ENCODE measurements at places on chromosomes 3 and 15.
A peak's percentile ranks its signal among the peaks of the same experiment; 100 is the strongest.

DNA sequence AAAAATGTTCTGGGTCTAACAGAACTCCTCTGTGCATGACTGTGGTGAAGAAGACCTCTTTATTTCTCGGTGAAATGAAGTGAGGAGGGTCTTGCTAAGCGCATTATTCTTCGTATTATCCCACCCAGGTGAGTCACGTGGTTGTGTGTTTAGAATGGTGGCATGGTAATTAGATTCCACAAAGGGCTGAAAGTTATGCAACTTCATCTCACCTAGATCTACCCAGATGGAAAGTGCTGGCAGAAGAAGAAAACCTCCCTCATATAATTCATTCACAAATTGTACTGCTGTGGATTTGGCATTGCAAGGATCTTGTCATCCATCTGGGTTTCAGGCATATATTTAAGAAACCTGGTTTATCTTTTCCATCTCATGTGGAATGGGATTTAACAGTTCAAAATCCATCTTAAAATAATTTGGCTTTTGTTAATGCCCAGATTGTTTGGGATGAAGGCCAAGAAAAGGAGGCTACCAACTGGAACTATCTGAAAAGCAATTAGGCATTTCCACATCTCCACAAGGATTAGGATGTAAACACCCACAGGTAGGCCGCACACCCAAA, 175.3 kb downstream of the PLCL2 start:
- no peak for DNase-seq

GRCh38 chr15:80929689-80930088, 59.9 kb downstream of the MESD start:
- DNase-seq, result no peak

DNA sequence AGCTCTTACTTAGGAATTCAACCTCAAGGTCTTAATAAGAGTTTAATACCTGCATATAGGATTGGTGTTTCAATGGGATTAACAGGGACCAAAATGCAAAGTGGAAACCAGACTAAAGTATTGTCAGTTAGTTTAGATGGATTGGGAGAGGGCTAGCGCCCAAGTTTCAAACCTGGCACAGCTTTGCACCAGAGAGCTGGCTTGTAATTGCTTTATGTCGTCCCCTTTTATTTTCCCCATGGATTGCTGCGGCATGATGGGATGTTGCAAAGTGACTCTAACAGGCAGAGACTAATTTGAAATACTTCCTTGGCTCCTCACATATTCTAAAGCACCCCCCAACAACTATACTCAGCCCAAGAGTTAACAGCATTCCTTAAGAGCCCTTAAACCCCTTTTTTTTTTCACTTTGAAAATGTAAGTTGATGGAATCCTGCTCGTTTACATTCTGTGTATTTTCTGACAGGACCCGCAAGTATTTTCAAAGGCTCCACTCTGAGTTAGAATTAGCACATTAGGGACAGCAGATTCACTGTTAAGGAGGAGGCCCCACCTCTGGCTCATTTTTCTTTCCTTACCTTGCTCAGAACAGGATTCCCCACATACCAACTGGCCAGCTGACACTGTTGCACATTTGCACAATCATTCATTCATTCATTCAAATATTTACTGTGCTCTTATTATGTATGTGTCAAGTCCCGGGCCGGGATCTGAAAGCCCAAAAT, 214.2 kb downstream of the ERC2 start:
- no peak for DNase-seq

- no peak for DNase-seq
Observed at GRCh38 chr15:62323353-62323890, 158.3 kb upstream of the C2CD4B start.

GRCh38 chr15:73753250-73754130, at the start of gene INSYN1:
Gene INSYN1, minus strand, starts transcription at chr15:73753351. Its CDS starts 2,221 bp downstream, at chr15:73751130.
- no peak for DNase-seq

GRCh38 chr3:170714562-170715535, 129.0 kb upstream of the SLC7A14 start:
- DNase-seq, result no peak

- no peak for DNase-seq
Observed at GRCh38 chr3:147513785-147514184, 104.6 kb downstream of the ZIC1 start.

DNA sequence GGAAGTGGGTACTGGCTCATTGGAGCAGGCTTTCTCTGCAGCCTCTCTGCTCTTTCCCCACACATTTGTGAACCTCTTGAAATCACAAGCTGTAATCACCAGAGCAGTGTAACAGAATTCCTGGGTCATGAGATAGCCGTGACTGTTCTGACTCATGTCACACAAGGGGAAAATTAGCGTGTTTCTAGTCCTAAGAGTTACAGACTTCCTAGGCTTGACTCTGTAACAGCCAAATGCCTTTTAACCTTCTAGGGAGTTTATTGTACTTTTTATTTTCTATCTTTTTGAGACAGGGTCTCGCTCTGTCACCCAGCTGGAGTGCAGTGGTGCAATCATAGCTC, 54.7 kb upstream of the TRAK1 start:
- DNase-seq, result peak; percentile 80

DNA sequence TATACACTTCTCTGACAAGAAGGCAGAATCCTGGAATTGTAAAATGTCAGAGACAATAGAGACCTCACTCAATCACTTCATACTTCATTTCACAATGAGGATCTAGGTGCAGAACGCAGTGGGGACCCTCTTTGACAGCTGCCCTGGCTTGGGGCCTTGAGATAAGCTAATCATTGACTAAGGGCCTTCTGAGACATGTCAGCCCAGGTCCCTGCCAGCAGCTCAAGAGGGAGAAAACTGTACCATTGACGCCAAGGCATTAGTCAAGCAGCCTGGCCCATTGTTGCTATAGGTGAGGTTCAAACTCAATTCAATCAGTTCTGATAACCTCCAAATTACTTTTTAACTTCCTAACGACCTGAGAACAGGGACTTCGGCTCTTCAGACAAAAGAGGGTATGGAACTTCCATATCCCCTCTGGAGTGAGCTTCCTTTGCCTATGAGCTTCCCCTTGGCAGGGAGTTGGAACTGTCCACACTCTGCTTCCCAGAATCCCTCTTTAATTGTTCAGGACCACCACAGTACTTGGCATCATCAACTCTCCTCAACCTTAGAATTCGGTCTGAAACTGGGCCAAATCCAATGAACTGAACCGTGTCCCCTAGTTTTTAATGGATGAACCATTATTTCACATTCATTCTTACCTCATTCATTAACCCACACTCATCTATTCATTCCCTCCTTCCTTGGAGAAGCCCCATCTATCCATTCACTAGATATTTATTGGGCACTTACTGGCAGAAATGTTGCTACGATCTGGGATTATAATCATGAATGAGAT, 1.5 kb upstream of the CYP8B1 start:
- no peak for DNase-seq

- DNase-seq, result no peak
Observed at GRCh38 chr3:23735062-23735461, 70.7 kb upstream of the UBE2E1 start.

- DNase-seq, result no peak
Observed at GRCh38 chr3:97359977-97360376, 404.6 kb upstream of the ARL6 start.

- DNase-seq, result no peak
Observed at GRCh38 chr3:29335943-29336342, 55.1 kb downstream of the RBMS3 start.

DNA sequence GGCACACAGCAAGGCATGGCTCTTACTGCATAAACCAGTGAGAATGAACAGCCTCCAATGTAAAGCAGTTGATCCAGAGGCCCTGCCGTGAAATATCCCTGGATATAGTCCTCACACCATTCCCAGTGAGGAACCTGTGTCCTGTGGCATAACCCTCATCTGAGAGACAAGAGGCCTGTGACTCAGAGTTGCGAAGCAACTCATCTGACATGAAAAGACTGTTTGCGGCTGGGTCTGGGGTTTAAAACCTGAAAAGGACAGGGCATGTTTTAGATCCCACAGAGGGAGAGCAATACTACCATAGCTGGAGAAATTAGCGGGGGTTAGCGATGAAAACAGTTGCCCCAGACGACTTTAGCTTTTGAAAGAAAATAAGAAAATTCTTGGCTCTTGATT, 165.3 kb upstream of the BHLHE40 start:
- DNase-seq, result no peak

DNA sequence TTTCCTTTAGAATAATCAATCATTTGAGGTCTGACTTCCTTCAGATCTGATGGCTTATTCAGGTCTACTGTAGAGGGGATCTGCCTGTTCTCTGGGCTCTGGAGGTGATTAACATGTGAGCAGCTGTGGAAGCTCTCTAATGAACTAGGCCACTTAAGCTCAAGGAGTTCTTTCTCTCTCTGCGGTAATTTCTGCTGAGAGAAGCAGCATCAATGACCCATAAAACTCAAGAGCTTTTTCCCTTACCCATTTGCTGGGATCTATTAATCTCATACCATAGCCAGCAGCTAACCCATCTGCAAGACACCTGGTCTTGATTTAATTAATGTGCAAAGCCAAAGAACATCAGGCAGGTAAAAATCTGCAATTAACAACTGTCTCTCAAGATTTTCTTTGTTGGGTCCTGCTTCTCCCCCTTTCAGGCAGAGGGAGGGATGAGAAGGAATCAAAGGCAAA, 73.2 kb upstream of the DLG1 start:
- no peak for DNase-seq

DNA sequence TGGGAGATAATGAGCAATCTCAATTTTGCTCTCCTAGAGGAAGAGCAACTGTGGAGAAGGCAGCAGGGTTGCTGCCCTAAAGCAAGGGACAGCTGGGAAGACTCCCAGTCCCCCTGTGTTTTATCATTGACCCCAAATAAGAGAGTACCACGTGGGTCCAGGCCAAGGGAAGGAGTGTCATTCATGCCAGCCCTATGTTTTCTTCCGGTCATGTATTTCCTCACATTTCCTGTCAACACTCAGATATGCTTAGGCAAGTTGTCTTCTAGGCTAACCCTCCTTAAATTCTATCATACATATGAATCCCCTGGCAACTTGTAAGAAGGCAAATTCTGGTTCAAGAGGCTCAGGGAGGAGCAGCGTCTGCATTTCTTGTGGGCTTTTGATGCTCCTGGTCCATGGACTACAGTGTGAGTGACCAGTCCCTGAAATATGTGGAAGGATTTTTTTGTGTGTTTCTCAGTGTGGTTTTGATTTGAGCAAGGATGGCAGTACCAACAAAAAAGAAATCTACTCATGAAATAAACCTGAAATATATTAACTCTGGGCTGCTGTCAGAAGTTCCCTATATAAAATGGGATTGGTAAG, 31.9 kb upstream of the RPP14 start:
- DNase-seq, result no peak

DNA sequence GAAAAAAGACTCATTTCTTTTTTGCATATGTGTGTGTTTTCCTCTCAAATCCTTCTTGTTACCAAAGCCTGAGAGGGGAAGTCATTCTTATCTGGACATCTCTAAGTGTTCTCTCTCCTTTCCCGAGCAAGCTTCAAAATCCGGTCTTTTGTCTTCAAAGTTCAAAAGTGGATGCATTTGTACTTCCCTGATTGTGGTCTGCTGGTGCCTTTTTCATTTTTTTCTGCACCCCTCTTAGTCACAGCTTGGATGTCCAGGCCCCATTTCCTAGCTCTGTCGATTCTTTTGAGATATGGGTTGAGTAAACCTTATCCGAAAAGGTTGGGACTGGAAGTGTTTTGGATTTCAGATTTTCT, 34.8 kb downstream of the EHD4 start:
- no peak for DNase-seq

DNA sequence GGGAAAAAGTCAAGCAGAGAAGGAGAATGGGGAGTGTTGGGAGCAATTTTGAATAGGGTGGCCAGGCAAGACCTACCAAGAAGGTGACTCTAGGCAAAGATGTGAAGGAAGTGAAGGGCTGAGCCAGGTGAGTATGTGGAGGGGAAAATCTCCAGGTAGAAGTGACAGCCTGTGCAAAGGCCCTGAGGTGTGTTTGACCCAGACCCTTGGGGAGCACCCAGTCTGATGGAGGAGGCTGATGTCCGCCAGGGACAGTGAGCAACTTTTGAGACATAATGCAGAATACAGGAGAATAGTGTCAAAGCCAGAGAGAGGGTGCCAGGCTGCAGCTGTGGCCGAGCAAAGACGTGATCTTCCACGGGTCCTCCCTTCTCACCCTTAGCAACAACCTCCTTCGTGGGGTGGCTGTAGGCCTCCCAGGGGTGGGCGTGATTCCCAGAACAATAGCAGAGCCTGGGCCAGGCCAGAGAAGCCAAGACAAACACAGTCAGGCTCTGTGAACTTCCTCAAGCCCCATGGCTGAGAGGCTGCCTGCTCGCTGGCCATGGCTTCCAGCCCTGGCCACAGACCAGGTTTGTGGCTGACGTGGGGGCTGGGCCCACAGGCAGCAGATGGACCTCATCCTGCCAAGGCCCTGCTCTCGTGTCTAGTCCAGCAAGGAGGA, 58.1 kb downstream of the SLC6A6 start:
- DNase-seq, result peak; percentile 90

DNA sequence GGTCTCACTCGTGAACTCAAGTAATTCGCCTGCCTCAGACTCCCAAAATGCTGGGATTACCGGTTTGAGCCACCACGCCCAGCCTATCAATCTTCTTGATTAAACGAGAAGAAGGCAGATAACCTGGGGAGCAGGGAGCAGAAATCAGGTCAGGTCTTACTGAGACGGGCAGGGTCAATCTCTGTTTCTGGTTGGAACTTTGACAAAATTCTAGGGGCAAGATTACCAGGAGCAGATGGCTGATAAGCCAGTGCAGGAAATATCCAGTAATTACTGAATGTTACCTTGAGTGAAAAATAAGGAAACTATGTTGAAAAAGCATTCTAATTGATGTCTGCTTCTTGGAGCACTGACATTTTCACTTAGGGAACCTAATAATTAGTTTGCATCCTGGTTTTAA, 24.4 kb upstream of the GOLM2 start:
- no peak for DNase-seq

DNA sequence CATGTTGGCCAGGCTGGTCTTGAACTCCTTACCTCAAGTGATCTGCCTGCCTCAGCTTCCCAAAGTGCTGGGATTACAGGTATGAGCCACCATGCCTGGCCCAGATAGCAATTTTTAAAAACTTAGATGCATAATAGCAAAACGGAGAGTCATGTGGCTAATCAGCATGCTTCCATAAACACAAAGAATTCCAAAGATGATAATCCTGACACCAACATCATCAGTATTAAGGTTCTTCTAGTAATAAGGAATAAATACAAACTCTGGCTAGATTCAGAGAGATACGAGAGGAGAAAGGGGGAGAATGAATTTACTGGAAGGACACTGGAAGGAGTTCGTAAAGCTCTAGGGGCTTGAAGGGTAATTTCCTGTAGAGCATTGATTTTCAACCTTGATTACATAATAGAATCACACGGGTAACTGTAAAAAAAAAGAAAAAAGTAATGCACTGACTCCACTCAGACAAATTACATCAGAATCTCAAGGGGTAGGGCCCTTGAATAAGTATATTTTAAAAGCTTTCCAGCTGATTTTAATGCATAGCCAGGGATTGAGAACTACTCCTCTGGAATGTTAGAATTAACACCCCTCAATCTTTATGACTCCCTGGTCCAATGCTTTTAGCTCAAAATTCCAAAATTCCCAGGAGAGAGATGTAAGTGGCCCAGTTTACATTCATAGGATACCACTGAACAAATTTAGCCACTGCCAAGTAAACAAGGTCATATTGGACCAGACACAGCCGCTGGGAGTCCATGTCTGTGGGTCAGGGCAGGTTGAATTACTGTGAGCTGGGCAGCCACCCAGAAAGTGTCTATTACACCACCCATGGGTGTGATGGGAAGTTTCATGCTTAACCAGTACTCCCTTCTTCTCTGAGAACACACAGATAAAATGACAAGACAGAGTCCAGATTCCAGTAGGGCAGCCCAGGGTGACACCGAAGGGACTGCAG, 243.9 kb downstream of the TBL1XR1 start:
- peak; percentile 53 for DNase-seq

GRCh38 chr3:101836652-101837598, 12.4 kb upstream of the NFKBIZ start:
- no peak for DNase-seq

GRCh38 chr3:134378384-134378783, 4.1 kb upstream of the AMOTL2 start:
- no peak for DNase-seq
